Stimulated activated CD4-positive, alpha-beta T cell treated with anti-CD3 and anti-CD28 coated beads, Interleukin-2, amount 100 ng/mL, for 24 hours (primary cell): ENCODE measurements at places on chromosomes 3 and 15.
A peak's percentile ranks its signal among the peaks of the same experiment; 100 is the strongest.

DNA sequence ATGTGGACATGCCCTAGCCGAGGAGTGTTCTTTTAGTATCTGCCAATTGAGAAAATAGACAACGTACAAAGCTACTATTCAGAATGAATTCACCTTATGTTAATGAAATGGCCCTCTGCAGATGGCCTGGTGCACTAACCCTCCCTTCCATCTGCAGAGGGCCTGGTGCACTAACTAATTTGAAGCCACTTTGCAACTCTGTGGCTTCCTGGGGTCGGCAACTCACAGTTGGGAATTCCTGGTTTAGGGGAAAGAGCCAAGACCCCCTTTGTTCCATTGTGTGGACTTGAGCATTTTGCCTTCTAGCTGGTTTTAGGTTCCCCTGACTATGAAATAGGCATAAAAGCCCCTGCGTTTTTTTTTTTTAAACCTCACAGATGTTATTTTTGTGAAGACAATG is 204.3 kb upstream of the UBE3A start:
- DNase-seq, result no peak

DNA sequence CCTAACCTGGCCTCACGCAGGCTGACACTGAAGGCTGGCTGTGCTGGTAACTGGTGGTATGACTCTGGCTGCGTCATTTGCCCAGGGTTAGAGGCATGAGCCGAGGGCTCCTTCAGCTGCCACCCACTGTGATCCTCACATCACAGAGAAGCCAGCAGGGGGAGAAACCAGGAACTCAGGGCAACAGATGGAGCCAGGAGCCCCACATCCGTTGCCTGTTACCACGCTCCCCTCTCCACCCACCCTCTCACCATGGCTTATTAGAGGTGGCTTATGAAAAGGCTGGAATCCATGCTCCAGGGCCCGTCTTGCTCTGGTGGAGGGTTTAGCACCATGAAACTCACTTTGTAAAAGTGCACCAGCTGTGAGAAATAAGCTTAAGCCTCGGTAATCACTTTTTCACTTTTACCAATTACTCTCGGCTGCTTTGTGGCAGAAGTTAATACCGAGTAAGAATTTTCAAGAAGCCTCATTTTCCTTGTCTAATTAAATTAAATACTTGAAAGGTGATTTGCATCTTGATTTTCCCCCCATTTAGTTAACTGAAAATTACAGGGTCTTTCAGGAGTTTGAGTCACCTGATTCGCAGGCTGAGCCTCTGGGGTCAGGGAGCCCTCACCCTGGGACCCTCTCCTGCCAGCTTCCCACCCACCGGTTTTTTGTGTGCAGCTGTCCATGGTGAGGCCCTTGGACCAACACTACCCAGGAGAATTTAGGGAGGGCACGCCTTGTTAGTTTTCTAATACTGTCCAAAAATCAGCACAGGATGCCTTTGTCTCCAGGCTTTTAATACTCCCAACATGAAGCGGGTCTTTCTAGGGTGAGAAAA is 60.9 kb downstream of the ASB7 start:
- DNase-seq, result no peak

DNA sequence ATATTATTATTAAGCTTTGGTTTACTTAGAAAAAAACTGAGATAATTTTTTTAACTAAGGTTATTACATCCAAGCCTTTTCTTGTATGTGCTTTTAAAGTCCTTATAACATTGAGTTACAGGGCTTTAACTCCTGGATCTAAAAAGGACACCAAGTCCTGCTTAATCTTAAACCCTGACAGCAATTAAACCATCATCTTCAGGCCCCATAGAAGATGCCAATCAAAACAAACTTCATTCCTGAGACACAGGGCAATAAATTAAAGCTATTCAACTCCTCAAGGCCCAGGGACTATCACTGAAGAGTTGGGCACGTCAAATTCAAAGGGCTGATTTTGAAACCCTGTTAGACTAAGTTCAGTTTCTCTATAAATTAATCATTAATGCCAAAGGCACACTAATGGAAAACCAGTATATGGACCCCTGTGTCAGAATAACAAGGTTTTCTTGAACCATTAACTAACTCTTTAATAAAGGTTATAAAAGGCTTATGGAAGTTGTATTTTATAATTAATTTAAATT is 1152.6 kb downstream of the NSUN3 start:
- DNase-seq, result no peak

DNA sequence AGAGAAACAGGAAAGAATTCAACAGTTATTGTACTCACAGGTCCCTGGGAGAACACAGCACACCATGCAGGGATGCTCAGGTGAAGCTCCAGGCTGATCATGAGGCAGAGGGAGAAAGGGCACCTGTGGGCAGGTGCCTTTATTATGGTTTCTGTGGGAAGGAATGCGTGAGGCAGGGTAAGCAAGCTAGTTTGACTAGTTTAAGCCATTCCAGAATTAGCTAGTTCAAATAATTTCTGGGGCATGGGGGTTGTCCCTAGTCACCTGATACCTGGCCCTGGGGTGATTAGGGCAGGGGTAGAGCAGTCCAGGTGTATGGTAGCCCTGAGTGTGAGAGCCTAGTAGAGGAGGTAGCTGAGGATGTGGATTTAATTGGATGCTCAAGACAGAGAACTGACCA is 47.9 kb upstream of the DCLK3 start:
- DNase-seq, result no peak

DNA sequence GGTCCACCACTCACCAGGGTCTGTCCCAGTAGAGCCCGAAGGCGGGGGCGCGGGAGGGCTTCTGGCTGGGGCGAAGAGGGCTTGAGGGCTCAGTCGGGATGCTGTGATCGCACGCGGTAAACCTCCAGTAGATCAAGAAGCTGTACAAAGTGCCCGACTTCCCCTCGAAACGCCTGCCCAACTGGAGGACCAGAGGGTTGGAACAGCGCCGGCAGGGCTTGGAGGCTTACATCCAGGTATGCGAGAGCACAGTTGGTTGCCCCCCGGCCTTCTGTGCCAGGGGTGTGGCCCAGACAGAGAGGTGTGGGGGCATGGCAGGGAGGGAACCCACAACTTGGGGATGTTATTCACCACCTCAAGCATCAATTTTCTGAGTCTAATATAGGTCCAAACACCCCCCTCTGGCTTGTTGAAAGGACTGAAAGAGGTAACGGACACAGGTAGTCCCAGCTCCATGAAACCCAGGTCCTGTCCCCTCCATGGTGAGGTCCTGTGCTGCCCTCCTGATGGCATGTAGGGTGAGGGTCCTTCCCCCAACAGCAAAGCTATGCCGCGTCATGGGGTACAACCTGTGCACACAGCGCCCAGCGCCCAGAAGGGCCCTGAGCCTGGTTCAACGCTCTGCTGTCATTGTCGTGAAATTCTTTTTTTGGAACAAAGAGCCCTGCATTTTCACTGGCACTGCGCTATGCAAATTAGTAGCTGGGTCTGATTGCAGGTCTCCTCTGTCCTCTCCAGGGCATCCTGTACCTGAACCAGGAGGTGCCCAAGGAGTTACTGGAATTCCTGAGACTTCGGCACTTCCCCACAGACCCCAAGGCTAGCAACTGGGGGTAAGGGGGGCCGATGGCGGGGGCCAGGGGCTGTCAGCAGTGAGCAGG is 1.2 kb downstream of the SNX22 start:
- no peak for DNase-seq

- no peak for DNase-seq
These were observed 11.7 kb downstream of the MTMR14 start for GRCh38 chr3:9660972-9661371.

- DNase-seq, result no peak
These were observed 96.6 kb upstream of the CLSTN2 start for GRCh38 chr3:139838269-139838957.

DNA sequence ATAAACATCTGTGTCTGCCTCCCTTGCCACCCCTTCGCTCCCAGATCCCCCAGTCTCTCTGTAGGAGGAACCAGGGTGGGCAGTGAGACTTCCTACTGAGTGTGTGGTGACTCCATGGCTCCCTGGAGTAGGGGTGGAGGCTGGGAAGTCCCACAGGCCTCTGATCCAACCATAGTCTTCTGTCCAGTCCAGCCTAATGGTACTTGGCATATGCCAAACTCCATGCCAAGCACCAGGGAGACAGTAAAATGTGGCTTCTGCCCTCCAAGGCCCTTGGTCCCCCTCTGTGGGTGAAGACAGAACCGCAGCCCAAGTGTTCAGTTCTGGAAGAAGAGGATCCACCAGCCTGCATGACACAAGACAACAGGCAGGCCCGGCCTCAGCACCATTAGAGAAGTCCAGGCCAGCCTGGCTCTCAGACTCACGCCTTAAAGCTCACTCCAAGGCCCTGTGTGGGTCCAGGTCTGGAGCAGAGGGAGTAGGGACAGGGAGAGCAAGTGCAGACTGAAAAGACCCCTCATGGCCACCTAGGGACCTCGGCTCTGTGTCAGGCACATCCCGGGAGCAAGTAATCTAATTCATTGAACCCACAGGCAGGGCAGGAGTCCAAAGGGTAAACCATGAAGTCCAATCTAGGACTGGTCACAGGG is 112.7 kb downstream of the ETFA start:
- no peak for DNase-seq

DNA sequence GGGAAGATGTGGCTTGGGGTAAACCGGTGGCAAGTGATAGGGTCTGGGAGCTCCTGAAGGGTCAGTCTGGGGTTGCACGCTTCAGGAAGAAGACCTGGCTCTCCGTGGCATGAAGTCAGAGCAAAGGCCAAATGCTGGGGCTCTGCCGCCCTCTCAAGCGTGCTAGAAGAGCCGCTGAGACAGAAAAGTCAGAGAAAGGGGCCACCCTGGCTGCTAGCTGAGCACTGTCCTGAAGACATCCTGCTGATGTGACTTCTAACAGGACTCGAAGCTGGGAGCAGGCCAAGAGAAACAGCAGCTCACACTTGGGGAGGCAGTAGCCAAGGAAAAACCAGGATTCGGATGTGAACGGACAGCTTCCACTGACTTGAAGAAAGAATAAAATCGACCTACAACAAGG is 270.4 kb downstream of the OCA2 start:
- DNase-seq, result no peak

DNA sequence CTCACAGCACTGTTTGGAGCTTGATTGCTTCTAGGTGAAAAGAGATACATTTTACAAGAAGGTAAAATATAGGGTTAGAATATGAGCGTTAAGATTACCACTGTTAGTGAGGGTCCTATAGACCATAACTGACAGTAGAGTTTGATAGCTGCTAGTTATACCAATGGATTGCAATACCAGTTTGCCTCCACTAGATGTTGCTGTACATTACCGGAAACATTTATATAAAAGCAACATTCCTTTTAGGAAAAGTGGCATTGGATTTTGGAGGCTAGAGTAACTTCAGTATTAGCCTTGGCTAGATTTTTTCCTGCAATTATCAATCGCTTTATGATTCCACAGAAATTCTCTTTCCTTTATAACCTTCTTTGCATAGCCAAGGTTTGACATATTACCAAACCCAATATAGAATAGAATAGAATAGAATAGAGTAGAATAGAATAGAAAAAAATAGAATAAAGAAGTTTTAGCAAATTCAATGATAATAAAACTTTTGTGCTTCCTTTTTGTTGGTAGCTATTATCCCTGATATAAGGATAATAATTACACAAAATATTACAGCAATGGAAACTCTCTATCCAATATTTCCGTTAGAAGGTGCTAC is 1093.6 kb upstream of the ALCAM start:
- no peak for DNase-seq

GRCh38 chr3:26703519-26703918 is 80.9 kb downstream of the LRRC3B start:
- no peak for DNase-seq

GRCh38 chr15:73839699-73840377 is 33.5 kb upstream of the TBC1D21 start:
- DNase-seq, result no peak

- no peak for DNase-seq
These were observed 157.3 kb upstream of the CGNL1 start for GRCh38 chr15:57218826-57219576.

DNA sequence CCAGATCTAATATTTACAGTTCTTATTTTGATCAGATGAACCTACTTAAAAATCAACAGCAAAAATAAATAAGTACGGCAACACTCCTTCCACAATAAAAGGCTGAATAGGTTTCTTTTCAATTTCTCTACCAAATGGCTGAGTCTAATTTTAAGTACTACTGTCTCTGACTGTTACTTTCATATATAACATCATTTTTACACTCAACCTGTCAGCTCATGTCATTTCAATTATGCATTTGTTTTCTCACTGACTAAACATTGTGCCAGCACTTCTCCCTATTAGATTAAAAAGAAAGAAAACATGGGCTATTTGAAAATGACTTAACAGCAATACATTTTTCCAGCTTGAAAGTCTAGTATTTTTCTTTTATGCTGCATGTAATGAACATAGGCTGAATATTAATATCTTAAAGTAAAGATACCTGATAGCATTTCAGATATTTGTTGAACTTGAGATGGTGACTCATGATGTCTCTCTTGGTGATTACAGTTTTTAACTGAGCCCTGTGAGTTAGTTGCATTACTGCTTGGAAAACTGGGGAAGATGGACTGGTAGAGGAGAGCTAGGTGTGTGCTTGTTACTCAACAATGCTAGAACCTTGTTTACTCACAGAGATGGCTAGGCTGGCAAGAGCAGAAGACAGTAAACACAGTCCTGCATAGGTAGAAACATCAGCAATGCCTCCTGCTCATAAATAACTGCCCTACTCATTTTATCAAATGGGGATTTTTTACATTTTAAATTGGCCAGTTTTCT is 73.9 kb downstream of the PEX5L start:
- DNase-seq, result no peak

DNA sequence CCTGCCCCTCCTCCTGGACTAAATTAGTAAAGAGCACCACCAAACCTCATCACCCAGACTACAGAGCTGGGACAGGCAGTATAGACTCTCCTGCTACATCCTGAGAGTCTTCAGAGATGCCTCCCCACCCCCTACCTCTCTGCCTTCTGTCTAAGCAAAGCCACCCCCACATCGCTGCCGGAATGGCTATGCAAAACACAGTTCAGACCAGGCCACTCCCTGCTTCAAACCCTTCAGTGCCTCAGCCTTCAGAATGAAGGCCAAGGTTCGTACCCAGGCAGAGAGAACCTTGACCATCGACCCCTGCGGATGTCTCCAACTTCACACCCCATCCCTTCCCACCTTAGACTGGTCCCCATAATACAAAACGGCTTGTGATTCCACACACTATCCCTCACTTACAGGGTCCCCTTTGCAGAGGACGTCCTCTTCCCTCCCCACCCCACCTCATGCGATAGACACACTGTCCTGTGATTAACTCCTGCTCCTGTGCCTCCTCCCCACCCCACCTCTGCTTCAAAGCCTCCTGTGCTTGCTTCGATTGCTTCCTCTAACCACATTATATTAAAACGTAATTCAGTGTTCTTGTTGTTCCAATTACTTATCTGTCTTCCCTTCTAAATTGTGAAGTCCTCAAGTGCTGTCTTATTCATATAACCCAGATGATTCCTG is 175.3 kb downstream of the UACA start:
- DNase-seq, result no peak

DNA sequence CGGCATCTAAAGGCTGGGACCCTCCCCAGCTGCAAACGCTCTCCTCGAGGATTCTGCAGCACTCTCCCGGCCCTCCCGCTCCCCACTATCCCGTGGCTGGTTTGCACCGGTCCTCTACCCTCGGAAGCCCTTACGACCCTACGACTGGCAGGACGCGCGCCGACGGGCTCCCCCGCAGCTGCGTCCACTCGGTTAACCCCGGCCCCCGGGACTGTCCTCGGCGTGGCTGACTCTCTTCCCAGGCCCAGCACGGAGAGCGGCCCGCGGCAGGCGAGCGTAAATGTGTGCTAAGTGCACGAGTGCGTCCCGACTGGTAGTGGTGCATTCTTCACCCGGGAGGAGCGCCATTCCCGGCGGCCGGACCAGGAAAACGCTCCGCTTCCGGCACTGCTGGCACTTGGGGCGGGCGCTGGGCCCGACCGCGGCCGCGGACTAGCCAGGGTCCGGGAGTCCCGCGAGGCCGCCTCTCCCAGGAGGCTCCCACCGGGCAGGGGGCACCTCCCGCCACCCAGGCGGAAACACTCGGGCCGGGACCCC is 508 bp downstream of the GORASP1 start:
- DNase-seq, result peak; percentile 38

- DNase-seq, result no peak
These were observed 62.5 kb downstream of the LRRC49 start for GRCh38 chr15:70955151-70955550.
